ENCODE measurements at places on chromosomes 6 and 20. TPM values are rescaled to one million over a fixed set of nuclear protein-coding genes. Genes with fewer than 3 reads are reported as not detected.

Gene UNC5CL
- under 0.01 TPM for total RNA-seq

Gene CST2
- total RNA-seq = not detected

Gene KHDC3L
- total RNA-seq = not detected

Gene OPRL1
- total RNA-seq = 2.7 TPM

Gene PPDPF
- 36.2 TPM for total RNA-seq

Gene SALL4
- total RNA-seq = 0.26 TPM

Gene PRRC2A
- 19.8 TPM for total RNA-seq

Gene MYLK4
- 0.51 TPM for total RNA-seq

Gene RPS10
- 1,291 TPM for total RNA-seq

Gene PTK6
- under 0.01 TPM for total RNA-seq

Gene PTCHD4
- 13.3 TPM for total RNA-seq

Gene PSORS1C1
- total RNA-seq = 3.7 TPM

Gene SERINC3
- 106 TPM for total RNA-seq

Gene CITED2
- total RNA-seq = 16.3 TPM

Gene TCF19
- 12.8 TPM for total RNA-seq

Gene NINL
- 24.3 TPM for total RNA-seq

Gene DCDC2
- total RNA-seq = not detected

Gene ARMH2
- not detected for total RNA-seq

Gene SNAP91
- 1.3 TPM for total RNA-seq

Gene SS18L1
- 6.4 TPM for total RNA-seq

Gene NUDT3
- 25.0 TPM for total RNA-seq

Gene BPIFB4
- total RNA-seq = not detected

Gene SIRPD
- total RNA-seq = not detected

Gene DDRGK1
- total RNA-seq = 21.7 TPM

Gene KIAA1586
- total RNA-seq = 11.0 TPM

Gene CRIP3
- not detected for total RNA-seq

Gene FKBP1A
- 276 TPM for total RNA-seq

Gene MED20
- total RNA-seq = 34.3 TPM

Gene SLC12A5
- 0.51 TPM for total RNA-seq

Gene ACOT8
- 36.0 TPM for total RNA-seq

Gene GNAS-AS1
- under 0.01 TPM for total RNA-seq

Gene NEURL2
- 2.3 TPM for total RNA-seq

Gene PACSIN1
- total RNA-seq = not detected

Measured in dermis microvascular lymphatic vessel endothelial cell (primary cell).